Ecto neural progenitor cell (in vitro differentiated cells): ENCODE measurements at places on chromosomes 1 and 21.
A peak's percentile ranks its signal among the peaks of the same experiment; 100 is the strongest.

- DNase-seq, result no peak
Observed at GRCh38 chr21:42733874-42734273, 80.5 kb downstream of the PDE9A start.

GRCh38 chr1:23224739-23225648 is 7.7 kb upstream of the HTR1D start:
- DNase-seq, result no peak

DNA sequence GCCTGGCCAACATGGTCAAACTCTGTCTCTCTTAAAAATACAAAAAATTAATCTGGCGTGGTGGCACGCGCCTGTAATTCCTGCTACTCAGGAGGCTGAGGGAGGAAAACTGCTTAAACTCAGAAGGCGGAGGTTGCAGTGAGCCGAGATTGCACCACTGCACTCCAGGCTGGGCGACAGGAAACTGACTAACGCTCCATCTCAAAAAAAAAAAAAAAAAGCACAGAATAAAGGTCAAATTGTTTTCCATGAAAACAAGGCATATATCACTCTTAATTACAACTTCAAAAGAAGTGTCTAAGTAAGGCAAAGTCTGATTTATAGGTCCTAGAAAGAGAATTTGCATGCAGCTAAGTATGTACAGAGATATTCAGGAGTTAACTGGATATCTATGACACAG is 25.6 kb downstream of the EYA3 start:
- no peak for DNase-seq

GRCh38 chr21:25170681-25171080 is 436.6 kb downstream of the MRPL39 start:
- no peak for DNase-seq

DNA sequence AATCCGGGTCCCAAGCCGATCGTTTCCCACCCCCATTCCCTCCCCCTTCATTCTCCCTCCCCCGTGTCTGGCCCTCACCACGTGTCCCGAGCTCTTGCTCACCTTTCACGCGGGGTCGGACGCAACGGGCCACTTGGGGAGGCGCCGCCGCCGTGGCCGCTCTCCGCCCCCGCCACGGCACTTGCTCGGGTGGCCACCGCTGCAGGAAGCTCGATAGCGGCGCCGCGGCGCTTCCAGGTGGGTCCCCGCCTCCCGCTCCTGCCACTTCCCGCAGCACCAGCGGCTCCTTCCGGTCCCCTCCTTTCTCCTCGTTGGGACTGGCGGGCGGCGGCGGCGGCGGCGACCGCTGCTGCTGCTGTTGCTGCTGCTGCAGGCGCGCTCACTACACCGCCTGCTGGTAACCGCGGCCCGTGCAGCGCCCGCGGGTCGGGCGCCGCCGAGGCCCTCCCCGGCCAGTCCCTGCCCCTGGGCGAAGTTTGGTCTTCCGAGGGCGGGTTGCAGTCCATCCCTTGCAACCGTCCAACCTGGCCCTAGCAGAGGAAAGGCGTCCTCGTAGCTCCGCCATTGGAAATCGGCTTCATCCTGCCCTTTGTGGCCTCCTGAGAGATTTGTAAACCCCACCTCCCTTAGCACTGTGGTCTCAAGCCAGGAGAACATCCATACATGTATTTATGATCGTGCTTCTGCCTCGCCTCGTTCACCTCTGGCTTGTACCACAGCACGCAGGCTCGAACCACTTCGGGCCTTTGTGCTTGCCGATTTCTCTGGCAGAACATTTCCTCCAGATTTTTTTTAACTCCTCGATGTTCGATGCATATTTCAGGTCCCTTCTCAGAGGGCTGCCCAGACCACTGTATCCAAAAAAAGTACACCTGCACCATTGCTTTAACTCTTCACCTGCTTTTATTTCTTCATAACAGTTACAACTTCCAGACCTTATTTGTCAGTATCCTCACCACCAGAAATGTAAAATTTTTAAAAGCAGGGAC is 996 bp upstream of the ZZZ3 start:
- DNase-seq, result peak; percentile 96

GRCh38 chr1:9451081-9451480 is 88.2 kb upstream of the SLC25A33 start:
- no peak for DNase-seq

DNA sequence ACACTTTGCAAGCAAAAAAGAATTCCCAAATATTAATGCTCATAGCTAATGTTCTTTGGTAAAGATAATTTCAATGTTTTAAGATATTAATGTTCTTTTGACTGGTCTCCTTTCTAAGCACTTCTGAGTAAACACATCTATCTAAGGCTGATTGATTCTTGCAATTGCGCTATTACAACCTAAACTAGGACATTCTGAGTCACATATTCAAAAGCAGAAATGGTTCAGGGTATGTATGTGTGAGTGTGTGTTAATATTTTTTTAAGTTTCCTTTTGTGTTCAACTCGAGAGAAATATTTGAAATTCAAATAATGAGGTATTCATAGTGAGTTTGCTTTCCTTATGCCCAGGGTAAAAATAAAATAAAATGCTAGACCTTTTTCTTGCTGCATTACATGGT is 203.6 kb upstream of the GRIK3 start:
- no peak for DNase-seq

DNA sequence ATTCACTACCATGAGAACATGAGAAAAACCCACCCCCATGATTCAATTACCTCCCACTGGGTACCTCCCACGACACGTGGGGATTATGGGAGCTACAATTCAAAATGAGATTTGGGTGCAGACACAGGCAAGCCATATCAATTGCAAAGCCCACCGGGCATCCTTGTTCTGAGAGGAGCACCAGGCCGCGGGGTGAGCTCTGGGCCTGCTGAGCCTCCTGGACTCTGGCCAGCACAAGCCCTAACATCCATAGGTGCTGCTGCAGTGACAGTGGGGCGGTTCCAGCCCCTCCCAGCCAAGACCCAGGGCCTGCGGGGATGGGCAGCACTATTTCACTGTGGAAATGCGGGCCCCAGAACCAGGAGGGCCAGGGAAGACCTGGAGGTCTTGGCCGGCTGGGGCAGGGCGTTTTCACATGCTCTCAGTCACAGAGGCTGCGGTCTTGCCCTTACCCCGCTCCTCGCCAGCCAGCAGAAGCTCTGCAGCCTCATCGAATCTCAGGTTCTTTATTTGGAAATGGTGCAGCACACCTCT is 103.8 kb downstream of the PCBP3 start:
- DNase-seq, result no peak

GRCh38 chr1:158579733-158580132 is at the start of gene OR10X1:
Gene OR10X1, minus strand, starts transcription at chr1:158579899. Its CDS starts 0 bp downstream, at chr1:158579899.
- no peak for DNase-seq

DNA sequence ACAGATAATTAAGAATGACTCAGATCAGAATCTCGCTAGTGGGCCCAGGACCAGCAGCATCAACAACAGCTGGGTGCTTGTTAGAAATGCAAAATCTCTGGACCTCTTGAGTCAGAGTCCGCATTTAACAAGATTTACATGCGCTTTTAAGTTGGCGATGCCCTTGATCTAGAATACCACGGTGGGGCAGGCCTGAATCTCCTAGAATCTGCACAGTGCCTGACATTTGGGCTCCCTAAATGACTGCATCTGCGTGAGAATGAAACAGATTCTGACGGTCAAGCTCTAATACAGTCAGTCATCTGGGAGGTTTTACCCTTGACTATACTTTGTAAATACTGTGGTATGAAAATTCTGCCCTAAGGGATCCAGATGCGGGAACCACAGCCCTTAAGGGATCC is 17.2 kb upstream of the RAB29 start:
- no peak for DNase-seq

DNA sequence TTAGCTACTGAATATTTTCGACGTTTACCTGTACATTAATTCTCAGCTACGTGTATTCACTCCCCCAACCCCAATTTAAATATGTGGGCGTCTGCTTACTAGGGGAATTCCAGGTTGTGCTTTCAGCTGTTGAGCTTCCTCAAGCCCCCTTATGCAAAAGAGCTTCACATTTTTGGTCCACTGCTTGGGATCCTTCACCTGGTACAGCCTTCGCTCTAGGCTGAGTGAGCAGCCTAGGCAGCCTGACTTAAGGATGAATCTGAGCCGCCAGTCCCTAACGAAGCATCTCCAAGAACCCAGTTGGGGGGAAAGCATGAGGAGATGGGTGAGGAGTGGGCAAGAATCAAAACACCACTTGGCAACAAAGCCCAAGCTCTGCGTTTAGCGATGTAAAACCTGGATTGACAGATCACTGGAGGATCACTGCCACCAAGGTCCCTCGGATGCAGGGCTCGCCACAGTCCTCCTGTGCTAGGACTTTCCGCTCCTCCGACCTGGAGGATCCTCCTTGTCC is 674 bp downstream of the BCL10 start:
- no peak for DNase-seq

- DNase-seq, result no peak
Observed at GRCh38 chr1:112790920-112791722, 76.0 kb upstream of the PPM1J start.

GRCh38 chr1:214186103-214186824 is 94.7 kb upstream of the SMYD2 start:
- DNase-seq, result no peak

GRCh38 chr1:167911413-167911812 is 2.5 kb downstream of the ADCY10 start:
- no peak for DNase-seq

DNA sequence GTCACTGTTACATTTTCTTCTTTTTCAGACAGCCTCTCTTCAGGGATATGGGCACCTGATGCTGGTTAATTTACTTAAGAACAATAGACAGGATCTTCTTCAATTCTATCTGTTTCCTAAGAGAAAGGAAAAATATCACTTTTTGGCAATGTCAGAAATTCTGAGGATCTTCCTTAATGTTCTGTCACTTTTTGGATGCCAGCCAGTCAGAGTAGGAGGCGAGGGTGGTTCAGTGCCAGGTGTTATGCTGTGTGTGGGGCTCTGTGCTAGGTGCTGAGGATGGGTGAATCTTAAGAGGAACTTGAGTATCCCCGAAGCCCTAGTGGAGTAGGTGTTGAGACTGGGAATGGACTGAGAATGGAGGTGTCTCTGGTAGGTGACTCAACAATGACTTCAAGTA is 133.5 kb downstream of the UCK2 start:
- DNase-seq, result no peak

DNA sequence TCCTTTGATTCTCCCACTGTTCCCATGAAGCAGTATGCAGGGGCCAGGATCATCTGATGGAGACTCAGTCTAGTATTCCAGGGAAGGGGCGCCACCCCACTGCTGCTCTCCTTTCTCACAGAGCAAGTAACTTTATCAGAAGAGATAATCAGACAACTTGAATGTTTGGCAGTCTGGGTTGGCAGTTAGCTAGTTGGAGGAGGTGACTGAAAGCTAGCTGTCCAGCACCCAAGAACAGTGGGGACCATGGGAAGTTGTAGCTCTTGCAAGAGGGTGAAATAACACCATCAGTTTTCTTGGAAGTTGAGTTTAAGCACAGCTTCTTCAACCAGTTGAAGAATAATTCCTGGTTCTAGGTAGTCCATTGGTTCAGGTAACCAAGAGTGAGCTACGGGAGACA is 22.2 kb upstream of the AGL start:
- no peak for DNase-seq

GRCh38 chr1:216325946-216326345 is 97.3 kb downstream of the USH2A start:
- DNase-seq, result no peak

DNA sequence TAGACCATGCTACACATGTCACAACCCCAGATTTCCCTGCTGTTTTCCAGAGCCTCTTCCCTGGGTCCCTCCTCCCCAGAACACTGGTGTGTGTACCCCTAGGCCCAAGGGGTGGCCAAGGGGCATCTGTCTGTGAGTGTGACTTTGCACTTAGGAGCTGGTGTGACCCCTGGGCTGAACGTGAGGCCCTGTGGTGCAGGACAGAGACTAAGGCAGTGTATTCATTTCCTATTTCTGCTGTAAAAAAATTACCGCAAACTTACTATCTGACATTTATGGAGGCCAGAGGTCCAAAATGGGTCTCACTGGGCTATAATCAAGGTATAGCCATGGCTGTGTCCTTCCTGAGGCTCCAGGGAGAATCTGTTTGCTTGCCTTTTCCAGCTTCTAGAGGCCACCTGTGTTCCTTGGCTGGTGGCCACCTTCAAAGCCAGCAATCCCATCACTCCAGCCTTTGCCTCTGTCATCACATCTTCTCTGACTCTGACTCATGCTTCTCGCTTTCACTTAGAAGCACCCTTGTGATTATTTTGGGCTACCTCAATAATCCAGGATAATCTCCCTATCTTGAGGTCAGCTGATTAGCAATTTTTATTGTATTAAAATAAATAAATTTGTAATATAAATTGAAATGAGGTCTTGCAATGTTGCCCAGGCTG is 24.0 kb upstream of the ELOA start:
- no peak for DNase-seq

- DNase-seq, result peak; percentile 58
Observed at GRCh38 chr1:167401260-167401873, 117.0 kb downstream of the CD247 start.

GRCh38 chr1:200959411-200959921 is 64.0 kb downstream of the KIF21B start:
- DNase-seq, result peak; percentile 57

DNA sequence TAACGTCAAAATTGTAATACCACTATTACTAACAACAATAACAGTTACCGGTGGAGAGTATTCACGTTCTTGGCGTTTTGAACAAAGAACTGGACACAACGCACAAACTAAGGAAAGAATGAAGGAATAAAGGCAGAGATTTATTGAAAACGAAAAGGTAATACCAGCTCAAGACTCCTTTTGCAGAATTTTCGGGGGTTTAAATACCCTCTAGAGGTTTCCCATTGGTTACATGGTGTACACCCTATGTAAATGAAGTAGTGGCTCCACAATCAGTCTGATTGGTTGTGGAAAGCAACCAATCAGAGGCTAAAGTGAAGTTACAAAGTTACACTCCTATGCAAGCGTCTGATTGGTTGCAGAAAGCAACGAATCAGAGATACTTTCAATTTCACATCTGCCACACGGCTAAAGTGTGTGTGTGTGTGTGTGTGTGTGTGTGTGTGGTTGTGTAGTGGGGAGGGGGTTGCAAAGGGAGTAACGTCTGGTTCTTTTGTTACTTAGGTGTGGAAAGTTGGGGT is 1.1 kb upstream of the GTF2B start:
- DNase-seq, result no peak

DNA sequence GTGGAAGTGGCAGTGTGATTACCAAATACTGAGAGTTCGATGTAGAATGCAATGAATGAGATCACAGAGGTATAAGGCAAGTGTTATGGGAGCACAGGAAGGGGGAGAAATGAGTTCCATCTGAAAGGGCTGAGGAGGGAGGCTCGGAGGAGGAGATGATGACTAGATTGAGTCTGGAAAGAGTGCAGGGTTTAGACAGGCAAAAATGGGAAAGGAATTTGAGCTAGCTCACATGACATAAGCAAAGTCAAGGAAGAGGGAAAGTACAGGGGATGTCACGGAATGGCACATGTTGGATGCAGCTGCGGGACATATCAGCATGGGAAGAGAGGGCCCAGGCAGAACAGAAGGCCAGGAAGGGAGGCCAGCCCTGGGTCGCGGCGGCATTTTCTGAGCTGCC is 132.7 kb downstream of the RUNX1 start:
- DNase-seq, result no peak

- no peak for DNase-seq
Observed at GRCh38 chr1:88946861-88947260, 45.6 kb downstream of the KYAT3 start.
